Stimulated activated CD4-positive, alpha-beta T cell treated with anti-CD3 and anti-CD28 coated beads, Interleukin-4, amount 100 ng/mL, for 48 hours (primary cell): ENCODE measurements at places on chromosomes 13 and 19.

DNA sequence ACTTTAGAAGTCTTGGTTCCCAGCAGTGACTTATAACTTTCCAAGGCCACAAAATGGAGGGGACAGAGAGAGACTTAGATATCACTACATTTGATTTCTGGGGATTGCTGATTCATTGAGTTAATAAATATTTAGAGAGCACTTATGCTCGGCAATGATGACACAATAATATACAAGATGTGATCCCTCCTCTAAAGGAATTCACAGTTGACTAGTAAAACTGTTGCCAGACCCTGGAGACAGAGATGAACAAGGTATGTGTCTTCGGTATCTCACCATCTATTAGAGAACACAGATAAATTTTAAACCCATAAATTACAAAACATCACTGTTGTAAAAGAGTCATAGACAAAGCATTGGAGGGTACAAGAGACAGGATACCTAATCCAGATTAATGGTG is 437.5 kb downstream of the FOXO1 start:
- DNase-seq = no peak

DNA sequence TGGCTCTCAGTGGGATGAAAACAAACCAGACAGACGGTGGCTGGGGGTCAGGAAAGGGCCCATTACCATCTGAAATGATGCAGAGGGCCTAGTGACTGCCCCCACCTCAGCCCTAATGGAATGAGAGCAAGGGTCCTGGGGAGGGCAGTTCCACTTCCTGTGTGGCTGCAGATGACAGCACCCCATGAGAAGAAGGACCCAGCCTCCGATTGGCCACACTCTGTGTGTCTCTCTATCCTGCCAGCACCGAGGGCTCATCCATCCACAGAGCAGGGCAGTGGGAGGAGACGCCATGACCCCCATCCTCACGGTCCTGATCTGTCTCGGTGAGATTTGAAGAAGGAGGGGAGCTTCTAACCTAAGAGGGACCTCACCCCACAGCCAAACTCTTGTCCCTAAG is 498 bp downstream of the LILRB1 start:
- no peak for DNase-seq

GRCh38 chr13:96314974-96315373 is 225.1 kb downstream of the HS6ST3 start:
- no peak for DNase-seq

GRCh38 chr13:32905864-32906180 is 110.4 kb upstream of the KL start:
- no peak for DNase-seq

- DNase-seq = no peak
These were observed 9.9 kb downstream of the SLC6A16 start for GRCh38 chr19:49315111-49315510.

- no peak for DNase-seq
These were observed 2.4 kb downstream of the TCF3 start for GRCh38 chr19:1649706-1650649.

DNA sequence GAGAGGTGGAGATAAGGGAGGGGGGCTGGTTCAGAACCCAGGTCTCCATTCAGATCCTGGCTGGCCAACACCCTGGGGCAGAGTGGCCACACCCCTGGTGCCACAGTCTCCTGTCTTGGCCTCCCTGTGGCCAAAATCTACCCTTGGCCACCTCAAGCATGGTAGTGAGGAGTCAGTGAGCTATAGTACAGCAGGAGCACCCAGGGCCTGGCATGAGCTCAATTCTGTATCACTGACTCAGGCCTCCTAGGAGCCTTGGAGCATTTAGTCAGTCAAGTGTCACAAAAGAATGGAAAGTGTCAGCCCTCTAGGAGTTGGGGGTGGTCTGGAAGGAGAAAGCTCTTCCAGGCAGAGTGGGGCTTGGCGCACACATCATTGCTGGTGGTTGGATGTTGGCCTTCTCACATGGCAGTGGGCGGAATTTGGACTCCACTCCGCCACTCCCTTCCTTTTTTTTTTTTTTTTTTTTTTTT is 6.6 kb upstream of the CD79A start:
- DNase-seq = no peak

DNA sequence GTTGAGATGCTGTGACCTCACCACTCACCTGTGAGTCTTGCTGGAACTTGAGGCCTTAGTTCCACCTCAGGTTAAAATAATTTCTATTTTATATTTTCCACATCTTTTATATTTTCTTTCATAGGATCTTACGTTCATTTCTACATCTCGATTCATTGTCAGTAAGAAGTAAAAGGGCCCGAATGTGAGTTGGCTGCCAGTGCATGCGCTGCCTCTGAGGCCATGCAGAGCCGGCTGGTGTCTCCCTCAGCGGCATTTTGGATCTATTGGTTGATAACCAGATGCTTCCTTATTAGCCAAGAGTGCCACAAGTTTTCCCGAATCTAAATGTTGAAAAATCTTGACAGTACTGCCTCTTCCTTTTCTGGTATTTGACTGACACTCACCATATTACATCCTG is 347.3 kb downstream of the TEX29 start:
- no peak for DNase-seq

DNA sequence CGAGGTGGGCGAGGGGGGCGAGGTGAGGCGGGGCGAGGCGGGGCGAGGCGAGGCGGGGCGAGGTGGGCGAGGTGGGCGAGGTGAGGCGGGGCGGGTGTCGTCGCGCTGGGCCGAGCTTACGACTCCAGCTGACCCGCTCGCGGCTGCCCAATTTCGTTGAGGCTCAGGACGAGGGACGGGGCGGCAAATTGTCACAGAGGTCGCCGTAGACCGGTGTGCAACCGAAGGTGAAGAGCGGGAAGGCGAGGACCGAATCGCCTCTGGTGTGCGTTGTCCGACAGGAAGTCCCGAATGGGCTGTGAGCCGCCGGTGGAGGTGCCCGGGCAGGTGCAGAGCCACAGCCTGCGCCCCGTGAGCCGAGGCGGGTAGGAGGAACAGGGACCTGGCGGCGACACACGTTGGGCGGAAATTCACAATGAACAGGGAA is at the start of gene LACC1:
Gene LACC1, plus strand, starts transcription at position 150 of the 427 bp plus-strand sequence. CDS start 1,082 bp downstream, outside the sequence.
- no peak for DNase-seq

DNA sequence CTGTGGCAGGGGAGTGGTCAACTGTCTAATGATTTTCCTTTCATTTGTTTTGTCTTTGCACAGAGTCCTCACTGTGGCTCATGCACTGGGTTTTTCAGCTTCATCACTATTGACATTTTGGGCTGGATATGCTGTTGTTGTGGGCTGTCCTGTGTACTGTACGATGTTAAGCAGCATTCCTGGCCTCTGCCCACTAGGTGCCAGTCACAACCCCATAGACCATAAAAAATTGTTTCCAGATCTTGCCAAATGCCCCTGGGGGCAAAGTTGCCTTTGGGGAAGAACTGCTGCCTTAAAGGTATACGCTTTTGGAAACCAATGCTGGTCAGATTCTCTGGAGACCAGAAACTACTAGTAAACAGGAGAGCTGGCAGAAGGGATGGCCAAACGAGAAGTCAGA is 310.4 kb downstream of the SPRY2 start:
- DNase-seq = no peak

DNA sequence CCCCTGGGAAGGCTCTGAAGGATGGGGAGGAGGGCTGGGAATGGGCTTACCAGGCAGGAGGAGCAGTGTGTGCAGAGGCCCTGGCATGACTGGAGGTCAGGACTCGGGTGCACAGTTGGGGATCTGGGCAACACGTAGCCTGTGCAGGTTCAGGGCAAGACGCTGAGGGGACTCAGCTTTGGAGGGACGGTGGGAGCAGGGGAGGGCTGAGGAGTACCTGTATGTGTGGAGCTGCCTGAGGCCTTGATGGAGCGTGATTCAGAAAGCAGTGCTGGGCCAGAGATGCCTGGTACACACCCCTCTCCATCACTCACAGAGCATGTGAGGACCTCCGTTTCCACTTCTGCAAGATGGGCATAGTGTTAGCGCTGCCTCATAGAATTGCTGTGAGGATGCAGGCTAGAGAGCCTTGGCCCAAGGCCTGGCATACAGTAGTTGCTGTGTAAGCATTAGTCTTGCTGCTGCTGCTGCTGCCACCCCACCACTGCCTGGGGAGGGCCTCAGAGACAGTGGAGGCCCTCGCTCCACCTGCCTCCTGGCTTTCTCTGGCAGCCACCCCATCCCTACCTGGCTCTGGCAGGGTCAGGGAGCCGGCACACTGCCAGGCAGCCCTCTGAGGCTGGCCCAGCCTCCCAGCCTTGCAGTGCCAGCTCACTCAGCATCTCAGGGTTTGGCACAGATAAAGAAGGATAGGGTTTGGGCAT is 2.4 kb downstream of the PAK4 start:
- no peak for DNase-seq

GRCh38 chr13:64414381-64414780 is 2815.8 kb downstream of the PCDH9 start:
- no peak for DNase-seq

GRCh38 chr19:46601318-46602224 is at the start of gene CALM3:
CALM3 (plus strand) TSS chr19:46601330; CDS start chr19:46601435, 105 bp downstream.
- no peak for DNase-seq

DNA sequence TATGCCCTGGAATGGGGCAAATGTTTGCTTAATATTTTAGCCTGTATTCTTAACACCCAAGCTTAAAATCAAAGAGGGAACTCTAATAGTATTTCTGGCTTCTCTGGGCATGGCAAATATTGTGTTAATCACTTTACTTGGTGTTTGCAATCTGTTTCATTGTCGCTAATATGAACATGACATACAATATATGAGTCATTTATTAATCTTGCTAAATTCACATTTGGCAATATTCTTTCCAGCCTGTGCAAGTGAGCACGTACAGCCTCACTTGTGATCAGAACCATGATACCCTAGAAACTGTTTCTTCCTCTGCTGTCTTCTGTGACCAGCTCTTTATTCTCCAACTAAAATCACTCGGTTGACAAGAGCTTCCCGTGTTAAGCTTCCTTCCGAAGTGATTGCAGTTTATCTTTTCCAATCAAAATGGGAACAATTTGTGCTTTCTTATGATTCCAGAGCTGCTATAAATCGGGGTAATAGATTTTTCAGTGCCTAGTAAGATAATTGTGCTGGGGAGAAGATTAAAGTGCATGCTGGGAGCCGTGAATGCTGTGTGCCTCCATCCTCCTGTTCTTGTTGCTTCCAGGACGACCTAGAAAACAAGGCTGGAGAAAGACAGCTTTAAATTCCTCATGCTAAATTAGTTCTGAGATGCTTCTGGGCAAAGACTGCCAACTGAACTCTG is 153.0 kb upstream of the TMTC4 start:
- no peak for DNase-seq

- no peak for DNase-seq
These were observed 10.8 kb downstream of the POU4F1 start for GRCh38 chr13:78592584-78592983.

- DNase-seq = no peak
These were observed 160.5 kb downstream of the TEX29 start for GRCh38 chr13:111480976-111481375.

DNA sequence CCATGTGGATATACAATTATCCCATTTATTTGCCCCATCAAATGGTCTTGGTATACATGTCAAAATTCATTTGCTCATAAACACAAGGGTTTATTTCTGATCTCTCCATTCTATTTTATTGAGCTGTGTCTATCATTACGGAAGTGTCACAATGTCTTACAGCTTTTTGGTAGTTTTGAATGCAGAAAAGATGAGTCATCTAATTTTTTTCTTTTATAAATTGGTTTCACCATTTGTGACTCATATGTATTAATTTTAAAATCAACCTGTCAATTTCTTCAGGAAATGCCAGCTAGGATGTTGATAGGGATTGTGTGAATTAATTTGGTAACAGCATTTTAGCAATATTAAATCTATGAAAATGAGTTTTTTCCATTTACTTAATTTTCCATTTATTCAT is 2549.4 kb downstream of the PCDH9 start:
- DNase-seq = no peak

DNA sequence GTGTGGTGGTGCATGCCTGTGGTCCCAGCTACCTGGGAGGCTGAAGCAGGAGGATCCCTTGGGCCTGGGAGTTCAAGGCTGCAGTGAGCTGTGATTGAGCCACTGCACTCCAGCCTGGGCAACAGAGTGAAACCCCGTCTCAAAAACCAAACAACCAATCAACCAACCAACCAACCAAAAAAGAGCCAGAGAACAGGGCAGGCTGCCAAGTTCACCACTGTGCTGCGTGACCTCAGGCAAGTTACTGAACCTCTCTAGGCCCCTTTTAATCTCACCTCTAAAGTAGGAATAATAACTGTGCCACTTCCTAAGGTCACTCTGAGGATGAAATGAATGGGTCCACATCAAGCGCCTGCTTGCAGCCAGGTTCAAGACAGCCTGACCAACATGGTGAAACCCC is 16.9 kb downstream of the TJP3 start:
- no peak for DNase-seq

DNA sequence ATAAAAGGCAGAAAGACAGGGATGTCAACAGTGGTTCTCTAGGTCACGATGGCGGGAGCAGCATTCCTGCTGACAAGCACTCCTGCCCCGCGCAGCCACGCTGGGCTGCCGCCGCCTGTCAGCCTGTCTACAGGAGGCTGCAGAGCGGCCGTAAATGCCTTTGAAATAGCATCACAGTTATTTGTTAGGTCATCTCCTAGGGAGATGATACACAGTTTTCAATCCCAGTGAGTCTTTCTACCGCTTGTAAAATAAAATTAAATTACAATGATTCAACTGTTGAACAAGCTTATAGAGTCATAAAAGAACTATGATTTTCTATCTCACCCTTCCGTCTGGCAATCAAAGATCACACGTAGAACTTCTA is 7.3 kb upstream of the SLC7A9 start:
- no peak for DNase-seq

DNA sequence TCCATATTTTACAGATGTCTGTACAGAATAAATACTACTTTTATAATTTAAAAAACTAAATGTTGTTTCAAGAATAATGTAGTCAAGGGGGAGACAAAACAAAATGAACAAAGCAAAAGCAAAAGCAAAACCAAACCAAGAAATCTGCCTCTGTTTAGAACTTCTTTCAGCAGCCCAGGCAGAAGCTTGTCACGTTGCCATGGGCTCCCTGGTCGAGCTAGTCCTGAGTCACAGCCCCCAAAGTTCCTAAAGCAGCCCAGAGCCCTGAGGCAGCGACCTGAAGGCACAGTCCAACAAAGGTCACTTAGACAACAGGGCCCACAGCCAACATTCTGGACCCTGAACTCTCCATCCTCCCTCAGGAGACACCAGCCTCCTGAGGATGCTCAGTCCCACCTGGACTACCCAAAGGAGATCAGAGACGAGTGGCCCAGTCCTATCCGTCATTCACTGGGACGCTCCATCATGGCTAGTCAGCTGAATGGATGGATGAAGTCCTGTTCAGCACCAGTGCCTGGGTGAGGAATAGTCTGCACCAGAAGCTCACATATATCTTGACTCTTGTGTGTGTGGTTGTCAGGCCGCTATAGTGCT is 41.7 kb downstream of the SIAH3 start:
- no peak for DNase-seq

GRCh38 chr13:46101484-46102254 is 3.2 kb downstream of the CPB2 start:
- no peak for DNase-seq

GRCh38 chr13:71217827-71218226 is 649.2 kb downstream of the DACH1 start:
- no peak for DNase-seq

GRCh38 chr13:50179977-50180376 is 164.7 kb downstream of the KCNRG start:
- DNase-seq = no peak

GRCh38 chr19:2602391-2603181 is 99.9 kb downstream of the GNG7 start:
- no peak for DNase-seq

GRCh38 chr13:75806117-75806516 is 170.0 kb downstream of the LMO7 start:
- no peak for DNase-seq
